ENCODE measurements at places on chromosomes 7 and 10. TPM values are rescaled to one million over a fixed set of nuclear protein-coding genes. Genes with fewer than 3 reads are reported as not detected.

DNA sequence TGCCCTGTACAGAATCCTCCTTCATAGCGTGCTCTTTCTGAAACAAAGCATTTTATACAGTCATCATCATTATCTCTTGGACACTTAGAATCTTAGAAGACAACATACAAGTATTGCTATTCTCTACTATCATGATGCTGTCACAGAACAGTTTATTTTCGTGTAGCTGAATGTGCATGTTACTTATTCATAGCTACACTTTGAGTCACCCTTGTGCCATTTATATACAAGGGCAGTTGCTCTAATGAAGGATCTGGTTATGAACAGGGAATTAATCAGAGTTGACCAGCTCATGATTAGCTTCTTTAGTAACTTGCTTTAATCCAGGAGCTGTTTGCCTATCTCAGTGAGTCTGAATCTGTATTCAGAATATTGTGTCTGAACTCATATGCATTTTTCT, 11.2 kb downstream of the CASP2 start:
- no peak for DNase-seq

DNA sequence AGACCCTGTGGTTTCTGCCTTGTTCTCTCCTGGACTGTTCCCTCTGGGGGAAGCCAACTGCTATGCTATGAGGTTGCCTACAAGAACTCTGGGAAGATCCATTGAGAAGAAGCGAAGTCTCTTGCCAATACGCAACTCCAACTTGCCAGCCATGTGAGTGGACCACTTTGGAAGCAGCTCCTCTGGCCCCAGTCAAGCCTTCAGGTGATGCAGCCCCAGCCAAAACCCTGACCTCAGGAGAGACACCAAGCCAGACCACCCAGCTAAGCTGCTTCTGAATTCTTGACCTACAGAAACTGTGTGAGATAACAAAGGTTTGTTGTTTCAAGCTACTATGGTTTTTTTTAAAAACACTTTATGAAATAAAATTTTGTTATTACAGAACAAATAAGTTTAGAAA, 20.2 kb upstream of the MYL7 start:
- DNase-seq, result no peak

DNA sequence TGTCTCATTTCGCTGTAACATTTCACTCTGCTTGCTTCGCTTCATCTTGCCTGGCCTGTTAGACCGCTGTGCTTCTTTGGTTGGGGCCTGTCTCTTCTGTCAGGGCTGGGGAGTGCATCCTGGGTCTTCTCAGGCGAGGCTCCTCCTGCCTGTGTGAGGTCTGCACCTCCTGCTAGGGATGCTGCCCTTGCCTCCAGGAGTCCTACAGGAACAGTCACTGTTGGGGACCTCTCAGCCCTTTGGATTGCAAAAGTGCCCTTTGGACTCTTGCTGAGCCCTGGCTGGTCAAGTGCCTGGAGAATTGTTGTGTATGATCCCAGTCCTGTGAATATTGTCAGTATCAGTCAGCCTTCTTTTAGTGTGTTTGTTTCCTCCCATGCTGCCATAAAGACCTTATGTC, 84.1 kb downstream of the MDFIC start:
- DNase-seq, result no peak

NRP1 gene
- 104 TPM for polyA plus RNA-seq

DEPP1 gene
- polyA plus RNA-seq, result 849 TPM

Measured in endothelial cell of umbilical vein (primary cell).